ENCODE measurements at places on chromosomes 7 and 10. TPM values are rescaled to one million over a fixed set of nuclear protein-coding genes. Genes with fewer than 3 reads are reported as not detected.

GRCh38 chr10:34297541-34298345, 517.4 kb downstream of the PARD3 start:
- no peak for DNase-seq

Gene PLXDC2
- 38.5 TPM for total RNA-seq

- DNase-seq = no peak
Observed at GRCh38 chr7:119382726-119383125, 890.2 kb upstream of the KCND2 start.

- DNase-seq = no peak
Observed at GRCh38 chr7:1124816-1125602, 35.0 kb downstream of the ZFAND2A start.

DNA sequence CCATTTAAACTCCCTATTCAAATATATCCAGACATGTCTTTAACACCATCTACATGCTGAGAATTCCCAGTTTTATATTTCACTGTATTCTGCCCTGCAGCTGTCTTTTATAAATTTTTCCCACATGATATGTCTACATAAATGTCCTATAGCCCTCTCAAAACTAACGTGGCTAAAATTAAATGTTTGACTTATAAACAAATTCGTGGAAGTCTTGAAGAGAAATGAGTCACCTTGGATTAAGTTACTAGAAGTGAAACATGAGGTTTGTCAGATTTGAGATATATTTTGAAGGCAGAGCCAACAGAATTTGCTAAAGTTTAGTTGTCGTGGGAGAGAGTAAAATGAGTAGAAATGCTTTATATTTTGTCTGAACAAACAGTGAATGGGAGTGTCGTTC, 386.9 kb upstream of the CNTNAP2 start:
- no peak for DNase-seq

GRCh38 chr7:129332254-129333035, 101.8 kb upstream of the STRIP2 start:
- DNase-seq = no peak

DNA sequence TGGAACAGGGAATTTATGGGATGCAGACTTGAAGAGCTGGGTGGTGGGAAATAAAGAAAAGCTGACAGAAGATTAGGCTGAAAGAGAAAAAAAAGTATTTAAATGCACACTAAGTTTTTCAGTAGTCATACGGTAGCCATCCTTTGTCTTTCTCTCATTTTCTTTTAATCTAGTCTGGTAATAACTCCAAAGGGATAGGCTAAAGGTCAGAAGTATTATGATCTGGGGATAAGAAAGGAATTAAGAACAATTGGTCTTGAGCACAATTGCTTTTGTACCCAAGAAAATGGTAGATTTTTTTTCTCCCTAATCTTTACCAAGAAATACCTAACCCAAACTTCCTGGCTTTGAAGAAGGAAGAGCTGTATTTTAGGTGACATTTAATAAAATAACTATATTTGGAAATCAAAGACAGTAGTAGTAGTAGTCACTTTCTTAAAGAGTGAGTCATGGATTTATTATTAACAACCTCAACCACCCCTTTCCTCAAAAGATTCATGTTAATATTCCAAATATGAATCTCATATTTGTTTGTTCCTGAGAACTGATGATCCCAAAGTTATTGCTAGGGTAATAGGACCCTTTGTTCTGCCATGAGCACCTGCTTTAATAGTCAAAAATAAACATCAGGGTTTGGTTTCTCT, 120.2 kb upstream of the ODAD2 start:
- DNase-seq = no peak

- no peak for DNase-seq
Observed at GRCh38 chr7:45446195-45446944, 127.8 kb upstream of the ADCY1 start.

DNA sequence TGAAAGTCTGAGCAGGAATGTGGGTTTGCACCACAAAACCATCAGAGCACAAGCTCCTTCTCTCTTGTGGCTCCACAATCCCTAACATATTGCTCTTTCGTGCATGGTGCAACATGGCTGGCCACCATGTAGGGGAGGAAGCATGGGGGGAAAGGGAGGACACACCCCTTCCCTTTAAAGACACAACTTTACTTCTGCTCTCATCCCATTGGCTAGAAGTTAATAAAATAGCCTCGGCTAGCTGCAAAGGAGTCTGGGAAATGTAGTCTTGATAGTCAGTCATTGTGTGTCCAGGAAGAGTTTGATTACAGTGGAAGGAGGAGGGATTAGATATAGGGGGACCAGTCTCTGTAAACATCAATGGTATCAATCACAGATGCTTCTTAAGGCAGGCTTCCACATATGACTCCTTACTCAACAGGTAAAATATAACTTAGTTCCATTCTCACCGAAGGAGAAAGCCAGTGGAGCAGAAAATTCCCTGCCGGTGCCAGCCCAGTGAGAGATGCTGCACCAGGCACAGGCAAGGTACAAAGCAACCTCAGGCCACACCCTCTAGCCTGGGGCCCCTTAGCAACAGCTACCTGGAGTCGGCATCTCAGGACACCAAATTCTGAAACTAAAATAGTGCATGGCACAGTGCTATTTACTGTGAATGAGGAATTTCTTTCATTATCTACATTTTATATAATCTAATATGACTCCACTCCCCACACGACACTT, 124.7 kb upstream of the CTBP2 start:
- no peak for DNase-seq

- DNase-seq = peak; percentile 56
Observed at GRCh38 chr10:15585303-15585715, 134.4 kb downstream of the ITGA8 start.

Gene POU6F2
- total RNA-seq = 5.6 TPM

Gene ANXA8L1
- not detected for total RNA-seq

- DNase-seq = no peak
Observed at GRCh38 chr7:128203047-128203491, 38.0 kb upstream of the LEP start.

- DNase-seq = no peak
Observed at GRCh38 chr10:663466-663751, 26.1 kb downstream of the DIP2C start.

- no peak for DNase-seq
Observed at GRCh38 chr10:12971001-12971788, 30.3 kb downstream of the CCDC3 start.

DNA sequence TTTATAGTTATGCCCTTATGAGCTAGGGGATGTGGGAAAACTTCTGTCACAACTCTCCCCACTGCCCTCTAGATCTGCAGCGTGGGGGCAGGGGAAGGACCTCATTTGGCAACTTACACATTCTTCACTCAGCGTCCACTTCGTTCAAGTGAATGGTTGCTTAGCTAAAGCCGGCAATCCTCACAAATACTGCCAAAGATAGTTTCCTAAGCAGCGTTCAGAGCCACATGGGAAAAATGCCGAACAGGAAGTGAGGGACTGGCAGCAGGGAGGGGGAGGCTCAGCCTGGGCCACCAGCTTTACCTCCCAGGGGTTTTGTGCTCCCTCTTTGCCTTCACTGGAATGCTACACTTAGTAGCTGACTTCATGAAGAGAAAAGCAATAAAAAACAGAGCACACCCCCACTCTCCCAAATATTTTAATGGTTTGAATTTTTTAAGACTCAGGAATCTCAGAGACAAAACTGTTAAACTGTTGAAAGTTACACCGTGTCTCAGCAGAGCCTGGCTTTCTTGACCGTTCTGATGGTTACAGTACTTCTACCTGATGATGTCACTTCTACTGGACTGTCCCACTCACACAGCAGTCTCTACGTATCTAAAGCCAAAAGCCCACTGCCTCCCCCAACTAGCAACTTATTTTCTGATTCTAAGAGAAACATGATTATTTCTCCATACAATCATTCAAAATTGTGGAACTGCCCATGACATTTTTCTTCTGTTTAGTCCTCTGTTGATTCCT, 10.4 kb downstream of the GRM3 start:
- no peak for DNase-seq

DNA sequence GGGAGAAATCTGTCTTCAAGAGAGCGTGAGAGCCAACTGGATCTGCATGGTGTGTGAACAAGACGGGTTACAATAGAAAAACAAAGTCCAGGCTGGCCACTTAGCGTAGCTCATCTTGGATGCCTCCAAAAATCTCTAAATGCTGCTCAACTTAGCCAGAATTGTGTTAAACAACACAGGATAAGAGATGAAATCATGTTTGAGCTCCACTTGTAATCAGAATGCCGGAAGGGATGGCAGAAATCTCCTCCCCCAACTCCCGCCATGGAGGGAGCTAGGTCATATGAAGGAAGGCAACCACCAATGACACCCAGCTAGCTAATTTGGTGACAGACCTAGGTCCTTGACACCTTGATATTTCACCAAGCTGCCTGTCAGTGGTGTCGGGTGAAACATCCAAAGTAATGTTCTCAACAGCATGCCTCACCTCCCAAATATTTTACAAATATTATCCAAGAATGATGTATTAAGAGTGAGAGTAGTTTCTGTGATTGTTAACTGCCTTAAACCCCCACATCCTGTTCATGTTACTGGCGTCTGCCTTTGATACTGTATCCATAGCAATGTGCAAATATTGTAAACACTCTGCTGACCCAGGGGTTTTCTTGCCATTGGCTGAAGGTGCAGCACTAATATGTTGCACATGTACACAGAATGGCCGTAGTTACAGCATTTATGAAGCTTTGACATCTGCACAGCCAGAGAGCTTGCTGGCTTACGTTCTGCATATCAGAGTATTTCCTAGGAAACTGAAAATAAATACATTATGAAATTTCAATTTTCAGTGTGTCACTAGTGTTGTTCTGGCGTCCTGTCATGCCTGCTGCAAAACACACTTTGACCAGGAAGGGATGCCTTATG, 25.8 kb downstream of the TMEM254 start:
- DNase-seq = no peak

Gene TSPAN13
- 112 TPM for total RNA-seq

- no peak for DNase-seq
Observed at GRCh38 chr10:97724341-97724941, 10.9 kb downstream of the MARVELD1 start.

Gene INMT
- 2.9 TPM for total RNA-seq

- DNase-seq = no peak
Observed at GRCh38 chr7:39313974-39314373, 252.2 kb upstream of the YAE1 start.

Gene PODXL
- 27.0 TPM for total RNA-seq

- no peak for DNase-seq
Observed at GRCh38 chr10:34933676-34934075, 118.6 kb upstream of the PARD3 start.

Gene SPDYE2B
- not detected for total RNA-seq

GRCh38 chr7:102425639-102426267, 7.6 kb upstream of the ORAI2 start:
- no peak for DNase-seq
